ENCODE measurements at places on chromosomes 5 and 9.

GRCh38 chr9:77765781-77766259 is 117.7 kb upstream of the GNA14 start:
- DNase-seq, result no peak

GRCh38 chr9:105355781-105356180 is 92.1 kb upstream of the FSD1L start:
- DNase-seq, result no peak

DNA sequence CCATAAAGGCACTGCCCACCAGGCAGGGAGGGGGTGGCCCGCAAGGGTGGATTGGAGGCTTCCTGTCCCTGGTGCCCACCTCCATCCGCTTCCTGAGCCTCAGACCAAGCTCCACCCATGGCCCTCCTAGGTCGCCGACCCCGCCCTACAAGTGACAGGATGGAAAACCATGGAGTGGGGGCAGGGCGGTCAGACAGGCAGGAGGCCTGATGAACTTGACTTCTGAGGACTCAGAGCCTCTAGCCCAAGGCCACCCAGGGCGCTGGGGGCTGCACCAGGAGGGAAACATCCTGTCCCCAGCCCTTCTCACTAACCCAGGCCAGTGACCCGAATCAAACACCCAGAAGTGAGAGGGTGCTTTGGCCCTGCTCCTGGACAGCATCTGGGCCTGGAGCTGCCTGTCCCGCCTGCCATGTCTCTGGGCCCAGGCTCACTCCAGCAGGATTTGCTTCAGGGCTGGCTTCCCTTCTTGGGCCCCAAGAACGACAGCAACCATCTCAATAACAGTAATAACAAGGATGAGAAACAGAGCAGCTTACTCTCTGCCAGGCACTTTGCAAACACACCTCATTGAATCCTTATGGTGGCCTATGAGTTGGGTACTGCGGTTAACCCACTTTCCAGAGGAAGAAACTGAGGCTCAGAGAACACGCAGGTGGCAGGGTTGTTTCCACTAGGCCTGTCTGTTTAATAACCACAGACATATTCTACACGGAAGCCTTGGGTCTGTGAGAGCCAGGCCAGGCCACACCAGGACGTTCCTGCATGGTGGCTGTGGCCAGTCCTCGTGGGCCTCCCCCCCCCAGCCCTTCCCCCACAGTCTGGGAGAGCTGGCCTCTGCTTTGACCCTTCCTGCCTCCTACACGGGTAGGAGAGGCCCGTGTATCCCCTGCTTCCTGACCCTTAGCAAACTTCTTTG is 4.4 kb upstream of the ST6GALNAC6 start:
- DNase-seq, result peak; percentile 60

- no peak for DNase-seq
Measured at GRCh38 chr5:11482011-11482410, 422.2 kb downstream of the CTNND2 start.

GRCh38 chr9:136726631-136727191 is 14.3 kb downstream of the DIPK1B start:
- DNase-seq, result peak; percentile 79

DNA sequence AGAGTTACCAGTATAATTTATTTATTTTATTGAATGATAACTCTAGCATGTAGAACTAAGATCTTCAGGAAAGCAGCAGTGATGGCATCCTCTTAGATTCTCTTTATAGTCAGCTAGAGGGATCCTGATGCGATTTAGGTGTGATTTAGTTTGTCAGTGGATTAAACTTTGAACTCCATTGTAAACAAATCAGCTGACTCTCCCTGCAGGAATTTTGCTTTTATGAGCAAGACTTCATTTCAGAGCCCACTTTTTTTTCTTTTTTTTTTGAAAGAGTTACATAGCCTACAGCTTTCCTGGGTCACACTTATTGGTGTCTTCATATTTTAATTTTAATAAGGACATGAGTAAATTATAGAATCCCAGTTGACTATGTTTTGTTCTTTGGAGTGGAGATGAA is 93.8 kb upstream of the SEMA6A start:
- no peak for DNase-seq

DNA sequence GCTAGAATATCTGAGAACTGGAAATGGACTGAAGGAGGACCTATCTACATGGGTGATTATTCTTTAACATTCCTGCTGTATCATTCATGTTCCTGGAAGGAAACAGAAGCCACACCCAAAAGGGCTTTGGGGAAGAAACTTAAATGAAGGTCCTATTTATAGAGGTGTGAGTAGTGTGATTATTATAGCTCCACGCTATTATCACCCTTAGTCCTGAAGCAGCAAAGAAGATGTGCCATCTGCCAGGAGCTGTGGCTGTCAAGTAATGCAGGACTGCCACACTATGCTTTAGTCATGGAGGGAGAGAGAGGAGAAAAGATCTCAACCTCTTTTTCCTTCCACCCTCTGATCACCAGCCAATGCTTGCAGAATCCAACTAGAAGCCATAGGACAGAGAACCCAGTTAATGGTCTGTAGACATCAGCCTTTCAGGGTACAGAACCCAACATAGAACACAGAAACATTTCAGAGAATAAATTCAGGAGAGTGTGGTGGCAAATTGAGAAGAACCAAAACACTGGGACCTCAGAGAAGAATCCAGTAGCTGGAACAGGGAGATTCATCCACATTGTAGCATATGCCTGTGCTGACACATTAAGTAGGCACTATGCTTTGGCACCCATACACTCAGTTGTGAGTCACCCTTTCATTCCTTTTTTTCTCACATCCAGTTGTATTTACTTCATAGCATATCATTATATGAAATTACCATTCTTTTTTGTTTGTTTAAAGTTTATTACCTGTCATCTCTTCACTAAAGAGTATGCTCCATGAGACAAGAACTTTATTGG is 21.0 kb upstream of the RNF180 start:
- DNase-seq, result no peak

- DNase-seq, result no peak
Measured at GRCh38 chr5:132760601-132761317, 13.5 kb downstream of the CCNI2 start.

DNA sequence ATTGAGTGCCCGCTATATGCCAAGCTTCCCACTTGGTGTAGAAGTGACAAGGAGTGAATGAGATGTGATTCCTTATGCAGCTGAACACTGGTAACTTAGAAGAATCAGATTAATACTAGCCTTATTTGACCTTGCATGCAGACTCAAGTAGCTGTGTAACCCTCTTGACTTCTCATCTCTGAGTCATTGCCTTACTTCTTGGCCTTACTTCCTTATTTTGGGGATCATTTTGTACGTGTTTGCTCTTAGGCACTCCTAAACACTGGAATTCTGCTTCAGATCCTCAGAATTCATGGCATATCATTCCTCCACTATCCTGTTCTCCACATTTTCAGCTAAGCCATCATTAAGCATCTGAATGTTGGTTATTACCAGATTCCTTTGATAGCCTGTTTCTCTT is 948.9 kb upstream of the ARRDC3 start:
- no peak for DNase-seq

DNA sequence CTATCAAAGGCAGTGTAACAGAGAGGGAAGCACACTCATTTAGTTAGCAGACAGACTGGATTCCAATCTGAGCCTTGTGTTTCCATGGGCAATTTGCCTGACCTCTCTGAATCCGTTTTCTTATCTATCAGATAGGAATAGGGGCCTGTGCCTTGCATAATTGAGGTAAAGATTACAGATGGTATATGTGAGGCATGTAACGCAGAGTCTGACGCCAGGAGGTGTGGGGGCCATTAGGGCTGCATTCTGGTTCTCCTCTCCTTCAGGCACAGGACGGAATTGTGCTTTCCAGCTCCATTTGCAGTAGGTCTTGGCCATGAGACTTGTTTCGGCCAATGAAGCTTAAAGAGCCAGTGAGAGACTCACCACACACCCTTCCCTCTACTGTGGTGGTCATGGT is 97.6 kb downstream of the FRMD3 start:
- no peak for DNase-seq

GRCh38 chr5:67301285-67301903 is 104.8 kb upstream of the CD180 start:
- no peak for DNase-seq

- DNase-seq, result no peak
Measured at GRCh38 chr5:72622170-72622760, 115.1 kb upstream of the ZNF366 start.

DNA sequence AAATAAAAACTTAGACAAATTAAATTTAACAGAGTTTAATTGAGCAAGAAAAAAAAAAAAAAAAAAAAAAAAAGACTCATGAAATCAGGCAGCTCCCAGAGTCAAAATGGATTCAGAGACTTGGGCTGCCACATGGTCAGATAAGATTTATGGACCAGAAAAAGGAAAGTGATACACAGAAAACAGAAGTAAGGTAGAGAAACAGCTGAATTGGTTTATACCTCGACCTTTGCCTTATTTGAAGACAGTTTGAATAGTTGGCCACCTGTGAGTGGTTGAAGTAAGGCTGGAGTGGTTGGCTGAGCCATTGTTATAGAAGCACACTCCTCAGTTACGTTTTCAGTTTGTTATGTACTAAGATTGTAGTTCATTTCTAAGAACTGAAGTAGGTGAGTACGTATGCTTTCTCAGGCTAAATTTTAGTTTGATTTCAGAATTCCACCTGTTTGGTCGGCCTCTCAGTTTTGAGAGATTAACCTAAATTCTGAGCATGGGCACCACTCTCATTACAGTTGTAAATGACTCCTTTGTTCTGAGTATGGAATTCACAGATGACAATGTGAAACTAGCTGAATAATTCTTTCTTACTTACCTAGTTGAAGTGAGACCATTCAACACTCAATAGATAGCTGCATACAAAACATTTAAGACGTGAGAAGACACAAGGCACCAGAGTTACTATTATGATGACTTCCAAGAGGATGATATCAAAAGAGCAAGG is 149.0 kb downstream of the AOPEP start:
- peak; percentile 10 for DNase-seq

- DNase-seq, result no peak
Measured at GRCh38 chr9:116493183-116493860, 193.8 kb upstream of the TRIM32 start.

DNA sequence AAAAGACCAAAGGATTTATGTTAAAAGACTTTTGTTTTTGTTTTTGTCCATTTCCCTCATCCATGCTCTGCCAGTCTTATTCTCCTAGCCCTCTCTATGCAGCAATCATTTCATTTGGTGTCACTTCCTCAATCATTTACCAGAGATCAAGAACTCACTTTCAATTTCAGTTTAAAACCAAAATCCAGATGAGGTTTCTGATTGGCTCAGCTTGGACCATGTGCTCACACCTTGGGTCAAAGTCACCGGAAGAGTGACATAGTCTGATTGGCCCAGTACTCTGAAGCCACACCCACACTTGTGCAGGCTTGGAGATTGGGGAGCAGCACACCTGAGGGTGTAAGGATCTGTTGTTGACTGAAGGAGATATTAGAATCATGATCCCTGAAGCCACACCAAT is 79.6 kb downstream of the TLR4 start:
- DNase-seq, result peak; percentile 58

GRCh38 chr9:17230646-17231045 is 95.8 kb downstream of the CNTLN start:
- DNase-seq, result no peak

- DNase-seq, result no peak
Measured at GRCh38 chr5:97478483-97478882, 295.4 kb upstream of the RIOK2 start.

- DNase-seq, result no peak
Measured at GRCh38 chr9:35826071-35826701, 2.3 kb downstream of the FAM221B start.

DNA sequence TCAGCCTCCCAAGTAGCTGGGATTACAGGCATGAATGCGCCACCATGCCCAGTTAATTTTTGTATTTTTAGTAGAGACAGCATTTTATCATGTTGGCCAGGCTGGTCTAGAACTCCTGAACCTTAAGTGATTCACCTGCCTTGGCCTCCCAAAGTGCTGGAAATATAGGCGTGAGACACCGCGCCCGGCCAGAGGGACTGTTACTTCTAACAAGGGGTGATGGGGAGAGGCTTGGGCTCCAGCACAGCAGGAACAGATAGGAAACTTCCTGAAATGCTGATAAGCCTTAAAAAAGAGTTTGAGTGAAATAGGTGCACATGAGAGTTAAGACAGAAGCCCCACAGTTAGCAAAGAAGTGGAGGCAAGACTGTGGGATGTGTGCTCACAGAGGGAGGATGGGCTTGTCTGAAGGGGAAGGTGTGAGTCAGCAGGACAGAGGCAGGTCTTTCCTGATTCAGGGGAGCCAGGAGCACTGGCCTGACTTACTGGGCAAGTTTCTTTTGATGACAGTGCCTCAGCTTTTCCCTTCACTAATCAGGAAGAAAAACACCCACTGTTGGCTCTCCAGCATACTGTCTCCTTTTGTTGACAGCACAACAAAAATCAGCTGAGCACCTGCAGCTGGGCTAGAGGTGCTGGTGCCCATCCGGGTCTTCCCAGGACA is 68.4 kb downstream of the RAD23B start:
- DNase-seq, result no peak

DNA sequence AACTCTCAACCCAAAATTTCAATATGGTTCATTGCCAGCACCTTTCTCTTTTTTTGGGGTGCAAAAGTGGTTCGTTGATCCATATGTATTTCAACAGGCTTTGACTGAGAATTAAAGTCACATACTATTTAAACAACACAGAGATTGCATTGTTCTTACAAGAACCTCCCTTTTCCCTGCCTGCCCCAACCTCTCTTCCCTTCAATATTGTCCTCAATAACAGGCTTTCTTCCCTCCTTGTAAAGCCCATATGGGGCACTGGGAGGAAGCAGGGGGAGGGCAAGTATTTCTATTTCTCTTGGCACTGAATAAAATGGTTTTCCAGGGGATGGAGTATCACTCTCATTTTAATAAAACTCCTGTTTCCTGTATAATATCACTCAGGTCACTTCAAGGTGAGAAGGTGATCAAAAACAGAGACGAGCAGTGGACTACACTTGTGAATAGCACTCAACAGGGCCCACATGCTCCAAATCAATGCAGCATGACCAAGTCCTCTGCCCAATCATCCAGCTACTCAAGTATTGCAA is 65.1 kb downstream of the EFNA5 start:
- no peak for DNase-seq

- DNase-seq, result no peak
Measured at GRCh38 chr9:3136230-3136629, 292.3 kb upstream of the PUM3 start.

DNA sequence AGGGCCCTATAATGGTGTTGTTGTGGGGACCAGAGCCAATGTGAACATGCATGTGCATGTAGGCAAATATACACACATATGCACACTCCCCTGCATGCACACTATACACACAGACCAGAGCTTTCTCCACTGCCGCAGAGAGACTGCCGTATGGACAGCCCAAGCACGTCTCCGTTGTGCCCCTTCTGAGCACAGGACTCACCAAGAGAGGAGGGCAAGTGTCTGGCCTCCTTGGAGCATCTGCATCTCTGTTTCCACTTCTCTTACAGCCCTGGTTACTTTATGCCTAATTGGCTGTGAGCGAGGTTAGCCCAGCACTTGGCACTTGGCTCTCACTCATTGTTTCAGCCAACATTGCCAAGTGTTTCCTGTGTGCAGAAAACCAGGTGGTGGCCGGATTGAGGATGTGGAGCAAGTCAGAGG is 30.4 kb downstream of the CSF2 start:
- DNase-seq, result no peak

- DNase-seq, result no peak
Measured at GRCh38 chr5:176596069-176596644, 13.8 kb downstream of the GPRIN1 start.

All from GM19239 (cell line).